ENCODE measurements at places on chromosomes 3 and 15. TPM values are rescaled to one million over a fixed set of nuclear protein-coding genes. Genes with fewer than 3 reads are reported as not detected.

DNA sequence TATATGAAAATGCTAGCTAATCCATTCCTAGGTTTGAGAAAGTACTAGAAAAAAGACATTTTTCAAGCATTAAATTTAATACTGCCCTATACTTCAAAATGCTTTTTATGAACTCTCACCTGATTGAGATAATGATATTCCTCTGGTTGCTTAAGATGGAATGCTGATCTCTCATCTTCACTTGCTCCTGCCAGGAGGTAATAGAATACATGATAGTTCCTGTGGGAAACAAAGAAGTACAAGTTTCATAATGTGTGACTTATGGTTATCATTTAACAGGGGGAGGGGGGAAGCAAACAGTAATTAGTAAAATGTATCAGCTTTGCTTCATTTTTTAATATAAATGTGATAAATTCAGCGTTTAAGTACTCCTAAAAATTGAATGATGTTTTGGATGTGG, 97.2 kb downstream of the MYO9A start:
- H3K27ac ChIP-seq, result no peak overlapping the region
- no peaks in the 10 kb centered on the region for H3K36me3 ChIP-seq
- DNase-seq, result no peak
- no peak overlapping the region for H3K4me3 ChIP-seq

- H3K4me3 ChIP-seq, result no peak overlapping the region
- H3K27me3 ChIP-seq, result no peaks in the 10 kb centered on the region
- peaks cover 25% of the 10 kb centered on the region for H3K4me1 ChIP-seq
- no peaks in the 10 kb centered on the region for H3K36me3 ChIP-seq
- H3K27ac ChIP-seq, result peak overlapping the region; percentile 67
Observed at GRCh38 chr3:158711886-158712285, 20.4 kb downstream of the RARRES1 start.

SPTSSB gene
- total RNA-seq, result 3.7 TPM

SPTBN5 gene
- 2.1 TPM for total RNA-seq

CASR gene
- total RNA-seq, result not detected

DNA sequence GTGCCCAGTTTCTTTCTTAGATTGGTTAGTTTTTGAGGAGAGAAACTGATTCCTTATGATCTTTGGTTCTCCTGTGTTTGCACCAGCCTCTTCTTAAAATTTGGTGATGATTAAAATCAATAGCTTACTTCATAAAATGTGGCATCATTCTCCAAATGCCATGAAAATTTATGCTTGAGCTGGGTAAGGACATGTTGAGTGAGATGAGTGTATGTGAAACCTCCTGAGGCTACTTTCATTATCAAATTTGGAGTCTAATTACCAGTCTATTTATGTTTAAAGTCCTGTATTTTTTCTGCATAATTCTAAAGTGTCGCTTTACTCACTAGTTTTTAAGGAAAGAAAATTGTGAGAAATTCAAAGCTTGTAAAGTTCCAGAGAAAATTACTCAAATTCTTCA, 102.1 kb downstream of the DIPK2A start:
- no peaks in the 10 kb centered on the region for H3K4me1 ChIP-seq
- no peaks in the 10 kb centered on the region for H3K36me3 ChIP-seq
- H3K27me3 ChIP-seq, result no peaks in the 10 kb centered on the region
- H3K27ac ChIP-seq, result no peak overlapping the region
- no peak for DNase-seq
- H3K4me3 ChIP-seq, result no peak overlapping the region

HIGD2B gene
- total RNA-seq, result 0.21 TPM

DNA sequence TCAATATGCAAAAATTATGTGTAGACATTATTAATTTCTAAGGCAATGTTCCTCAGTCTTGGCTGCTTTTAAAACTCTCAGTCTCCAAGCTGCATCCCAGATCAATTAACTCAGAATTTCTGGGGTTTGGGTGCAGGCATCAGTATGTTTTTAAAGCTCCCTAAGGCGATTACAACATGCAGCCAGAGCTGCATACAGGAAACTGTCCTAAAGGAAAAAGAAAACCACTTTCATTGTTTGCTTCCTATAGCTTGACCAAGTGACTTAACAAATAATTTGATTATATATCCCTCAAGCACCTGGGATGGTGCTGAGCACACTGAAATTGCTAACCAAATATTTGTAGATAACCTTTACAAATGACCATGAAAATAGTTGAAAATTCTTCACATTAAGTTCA, 194.7 kb downstream of the DTWD1 start:
- DNase-seq, result no peak
- H3K4me1 ChIP-seq, result no peaks in the 10 kb centered on the region
- no peak overlapping the region for H3K27ac ChIP-seq
- no peaks in the 10 kb centered on the region for H3K36me3 ChIP-seq
- H3K27me3 ChIP-seq, result no peaks in the 10 kb centered on the region

C2CD4A gene
- 0.15 TPM for total RNA-seq

IMPG2 gene
- 0.10 TPM for total RNA-seq

LRRIQ4 gene
- total RNA-seq, result not detected

GRCh38 chr15:48644467-48644826, 1.1 kb downstream of the FBN1 start:
- no peak overlapping the region for H3K27ac ChIP-seq
- no peaks in the 10 kb centered on the region for H3K4me1 ChIP-seq
- no peak for DNase-seq
- H3K4me3 ChIP-seq, result peak overlapping the region; percentile 56
- H3K36me3 ChIP-seq, result no peaks in the 10 kb centered on the region

MEX3B gene
- total RNA-seq, result 8.5 TPM

- no peak overlapping the region for H3K27ac ChIP-seq
- H3K4me1 ChIP-seq, result no peaks in the 10 kb centered on the region
- no peak overlapping the region for H3K4me3 ChIP-seq
- no peaks in the 10 kb centered on the region for H3K27me3 ChIP-seq
- no peaks in the 10 kb centered on the region for H3K36me3 ChIP-seq
Observed at GRCh38 chr3:86182606-86183005, 808.3 kb downstream of the VGLL3 start.

- no peak overlapping the region for H3K4me3 ChIP-seq
- no peak for DNase-seq
- H3K4me1 ChIP-seq, result peaks cover 10% of the 10 kb centered on the region
Observed at GRCh38 chr3:32041316-32041715, 59.8 kb downstream of the ZNF860 start.

DNA sequence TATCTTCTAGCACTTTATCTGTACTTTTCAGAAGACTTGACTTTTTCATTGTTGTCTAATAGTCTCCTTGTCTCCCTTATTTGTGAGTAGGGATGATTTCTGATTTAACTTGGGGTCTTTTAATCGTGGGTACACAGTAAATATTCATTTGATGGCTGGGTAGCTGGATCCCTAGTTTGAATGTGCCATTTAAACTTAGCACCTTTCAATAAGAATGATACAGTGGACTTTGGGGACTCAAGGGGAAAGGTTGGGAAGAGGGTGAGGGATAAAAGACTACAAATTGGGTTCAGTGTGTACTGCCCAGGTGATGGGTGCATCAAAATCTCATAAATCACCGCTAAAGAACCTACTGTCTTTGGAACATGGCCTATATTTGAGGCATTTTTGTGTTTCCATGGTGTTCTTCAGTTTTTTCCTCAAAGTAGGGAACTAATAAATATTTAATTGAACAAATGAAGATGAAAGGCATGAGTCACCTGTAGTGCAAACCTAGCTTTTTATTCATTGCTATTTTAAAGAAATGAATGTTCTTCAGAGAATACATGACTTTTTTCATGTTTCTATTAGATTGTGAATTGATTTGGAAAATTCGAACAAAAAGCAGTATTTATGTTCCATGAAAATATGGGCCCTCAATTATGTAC, 12.1 kb downstream of the FNDC3B start:
- H3K27ac ChIP-seq, result no peak overlapping the region
- H3K4me3 ChIP-seq, result no peak overlapping the region
- H3K4me1 ChIP-seq, result peaks cover 58% of the 10 kb centered on the region
- no peak for DNase-seq
- no peaks in the 10 kb centered on the region for H3K27me3 ChIP-seq
- peaks cover 7% of the 10 kb centered on the region for H3K36me3 ChIP-seq

DNA sequence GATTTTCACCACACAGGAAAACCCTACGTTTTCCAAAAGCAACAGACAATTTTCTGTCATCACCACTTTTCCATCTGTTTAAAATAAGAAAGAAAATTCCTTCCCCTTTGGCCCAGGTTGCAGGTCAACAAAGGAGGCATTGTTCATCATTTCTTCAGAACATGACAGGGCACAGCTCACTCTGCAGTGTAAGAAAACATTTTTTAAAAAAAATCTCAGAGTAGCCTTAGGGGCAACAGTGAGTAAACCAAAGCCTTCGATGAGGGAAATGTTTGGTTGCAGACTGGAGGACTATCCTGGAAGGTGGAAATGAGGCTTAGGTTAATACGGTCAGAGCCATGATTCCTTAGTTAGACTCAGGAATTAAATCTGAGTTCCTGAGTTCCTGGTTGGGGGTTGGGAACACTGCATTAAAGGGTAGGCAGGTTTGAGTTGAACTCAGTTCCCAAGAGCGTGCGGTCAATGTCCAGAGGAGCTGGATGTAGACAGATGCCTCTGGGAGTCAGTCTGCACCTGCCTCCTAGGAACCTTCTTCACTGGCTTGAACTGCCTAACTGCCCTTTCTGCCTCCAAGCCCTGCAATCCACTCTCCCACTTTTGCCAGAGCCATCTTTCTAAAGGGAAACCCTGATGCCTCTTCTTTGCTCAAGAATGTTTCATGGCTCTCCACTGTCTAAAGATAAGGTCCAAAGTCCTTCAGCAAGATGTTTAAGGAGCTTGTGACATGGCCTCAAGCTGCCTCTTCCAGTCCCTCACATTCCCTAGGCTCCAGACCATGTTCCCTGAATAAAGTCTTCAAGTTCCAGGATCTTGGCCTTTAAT, 3.3 kb upstream of the HES1 start:
- no peaks in the 10 kb centered on the region for H3K27me3 ChIP-seq
- no peaks in the 10 kb centered on the region for H3K36me3 ChIP-seq
- H3K4me3 ChIP-seq, result no peak overlapping the region
- H3K27ac ChIP-seq, result peak overlapping the region; percentile 97
- DNase-seq, result no peak
- H3K4me1 ChIP-seq, result peaks cover 47% of the 10 kb centered on the region

All from Panc1 (cell line).